ENCODE measurements at places on chromosomes 7 and 10. TPM values are rescaled to one million over a fixed set of nuclear protein-coding genes. Genes with fewer than 3 reads are reported as not detected.

GBX1 gene
- not detected for total RNA-seq

ASB10 gene
- total RNA-seq = not detected

CHST12 gene
- 8.8 TPM for total RNA-seq

CCDC136 gene
- 0.35 TPM for total RNA-seq

EBF3 gene
- total RNA-seq = not detected

ATP6V0A4 gene
- 0.23 TPM for total RNA-seq

PDZD8 gene
- total RNA-seq = 14.4 TPM

CYP26A1 gene
- total RNA-seq = not detected

PSMA2 gene
- 121 TPM for total RNA-seq

ATRNL1 gene
- total RNA-seq = 0.23 TPM

AMZ1 gene
- 0.14 TPM for total RNA-seq

BLNK gene
- total RNA-seq = 14.8 TPM

NCF1 gene
- 2.7 TPM for total RNA-seq

RHOBTB1 gene
- total RNA-seq = 4.8 TPM

SPDYE9 gene
- not detected for total RNA-seq

HHEX gene
- 0.63 TPM for total RNA-seq

BTBD16 gene
- 0.14 TPM for total RNA-seq

All from airway epithelial cell (primary cell).